ENCODE measurements at places on chromosomes 3 and 15.

DNA sequence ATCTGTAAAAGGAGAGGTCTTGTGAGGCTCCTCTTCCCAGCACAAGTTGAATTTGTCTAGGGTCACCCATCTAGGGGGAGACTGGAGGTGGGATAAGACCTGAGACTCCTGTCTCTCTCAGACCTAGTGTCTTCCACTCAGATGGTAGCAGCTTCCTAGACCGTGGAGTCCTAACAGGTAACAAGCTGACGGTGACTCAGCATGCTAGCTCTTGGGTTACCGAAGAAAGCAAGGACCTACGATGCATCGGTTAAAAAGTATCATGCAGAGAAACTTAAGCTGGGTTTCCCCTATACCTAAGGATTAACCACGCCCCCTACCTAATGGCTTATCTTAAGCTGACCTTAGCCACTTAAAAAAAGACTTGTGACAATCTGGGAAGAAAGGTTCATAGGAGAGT lies 7.6 kb downstream of the LRRN1 start:
- DNase-seq = no peak

- no peak for DNase-seq
Measured at GRCh38 chr15:52406601-52407000, 111.0 kb upstream of the MYO5C start.

- DNase-seq = no peak
Measured at GRCh38 chr3:62676689-62677271, 198.4 kb downstream of the CADPS start.

GRCh38 chr15:78206326-78207109 lies 27.8 kb downstream of the ACSBG1 start:
- DNase-seq = no peak

Measured in stimulated activated CD4-positive, alpha-beta T cell treated with anti-CD3 and anti-CD28 coated beads, Interleukin-12 subunit alpha, Interleukin-12 subunit beta, amount 100 ng/mL, for 4 hours (primary cell).